ENCODE measurements at places on chromosomes 13 and 19.

DNA sequence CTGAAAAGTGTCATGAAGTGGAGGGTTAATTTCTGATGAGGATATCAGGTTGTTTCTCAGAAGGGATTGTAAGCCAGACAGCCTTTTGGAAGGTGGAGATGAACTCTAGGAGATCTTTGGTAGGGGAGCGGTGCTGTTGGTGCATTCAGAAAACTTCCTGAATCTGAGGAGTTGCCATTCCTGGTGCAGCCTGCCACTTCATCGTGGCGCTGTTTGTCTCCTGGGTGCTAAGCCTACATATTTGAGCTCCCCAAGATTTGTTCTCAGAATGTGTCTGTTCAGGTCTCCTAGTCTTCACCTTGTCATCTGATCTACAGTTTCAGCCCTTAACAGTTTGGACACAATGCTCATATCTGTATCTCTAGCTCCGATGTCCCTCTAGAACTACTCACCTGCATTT is 285.6 kb downstream of the MTUS2 start:
- no peaks in the 10 kb centered on the region for H3K36me3 ChIP-seq
- H3K4me3 ChIP-seq: no peak overlapping the region
- no peak overlapping the region for H3K27ac ChIP-seq
- H3K4me1 ChIP-seq: no peaks in the 10 kb centered on the region

GRCh38 chr19:35468637-35469036 is 20.6 kb downstream of the FFAR2 start:
- no peaks in the 10 kb centered on the region for H3K4me1 ChIP-seq
- peak; percentile 75 for DNase-seq
- H3K36me3 ChIP-seq: no peaks in the 10 kb centered on the region
- no peak overlapping the region for H3K4me3 ChIP-seq

DNA sequence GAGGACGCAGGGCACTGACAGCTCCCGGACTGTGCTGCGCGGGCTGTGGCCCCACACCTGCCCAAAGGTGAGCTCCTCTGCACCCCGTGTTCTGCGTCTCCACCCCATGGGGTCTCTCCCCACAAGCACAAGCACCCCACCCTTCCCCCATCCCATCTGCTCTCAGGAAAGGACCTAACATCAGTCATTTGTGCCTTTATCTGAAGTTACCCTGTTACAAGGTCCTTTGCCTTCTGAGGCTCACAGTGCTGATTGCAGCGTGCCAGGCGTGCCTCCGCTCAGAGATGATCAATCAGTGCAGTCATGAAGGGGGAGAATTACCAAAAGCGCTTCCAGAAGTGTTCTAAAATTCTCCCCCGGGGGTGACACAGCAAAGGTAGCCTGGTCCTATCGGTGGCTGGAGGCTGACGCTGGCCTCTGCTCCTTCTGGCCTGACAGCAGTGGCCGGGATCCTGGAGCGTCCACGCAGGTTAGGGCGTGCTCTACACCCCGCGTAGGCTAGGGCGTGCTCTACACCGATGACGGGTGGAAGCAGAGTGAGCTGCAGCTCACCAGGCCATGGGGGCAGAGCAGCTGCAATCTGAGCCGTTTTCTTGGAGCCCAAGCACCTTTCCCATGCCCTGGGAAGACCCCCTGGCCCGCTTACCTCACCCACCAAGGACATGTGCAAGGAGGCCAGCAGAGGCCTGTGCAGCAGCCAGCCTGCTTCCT is 84.7 kb upstream of the TM9SF2 start:
- no peaks in the 10 kb centered on the region for H3K4me1 ChIP-seq
- H3K27ac ChIP-seq: no peak overlapping the region
- no peak for DNase-seq
- H3K36me3 ChIP-seq: no peaks in the 10 kb centered on the region

DNA sequence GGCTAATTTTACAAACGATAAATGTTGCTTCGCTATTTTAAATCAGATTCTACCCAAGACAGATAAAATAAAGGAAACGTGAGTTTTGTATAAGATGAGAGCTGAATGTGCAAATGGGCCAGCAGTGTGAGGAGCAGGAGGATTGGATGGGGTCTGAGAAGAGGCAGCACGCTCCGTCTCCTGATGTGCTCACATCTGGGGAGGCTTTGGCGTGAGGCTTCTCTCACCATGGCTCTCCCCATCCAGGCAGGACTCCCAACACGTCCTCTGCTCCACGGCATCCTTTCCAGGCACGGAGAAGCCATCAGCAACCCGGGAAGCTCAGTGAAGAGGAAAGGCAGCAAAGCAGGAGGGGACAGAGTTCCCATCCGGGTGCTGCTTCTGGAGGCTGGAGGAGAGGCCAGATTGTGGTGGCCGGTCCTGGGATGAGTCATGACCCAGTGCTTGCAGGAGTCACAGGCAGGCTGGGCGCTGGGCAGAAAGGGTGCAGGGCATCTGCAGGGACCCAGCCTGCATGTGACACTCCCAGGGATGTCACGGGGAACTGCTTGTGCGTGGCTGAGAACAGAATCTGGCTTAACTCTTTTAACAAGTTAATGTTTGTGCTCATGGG is 47.5 kb downstream of the ZNF536 start:
- no peaks in the 10 kb centered on the region for H3K36me3 ChIP-seq
- no peaks in the 10 kb centered on the region for H3K27me3 ChIP-seq
- H3K4me3 ChIP-seq: no peak overlapping the region
- H3K4me1 ChIP-seq: no peaks in the 10 kb centered on the region
- no peak for DNase-seq

DNA sequence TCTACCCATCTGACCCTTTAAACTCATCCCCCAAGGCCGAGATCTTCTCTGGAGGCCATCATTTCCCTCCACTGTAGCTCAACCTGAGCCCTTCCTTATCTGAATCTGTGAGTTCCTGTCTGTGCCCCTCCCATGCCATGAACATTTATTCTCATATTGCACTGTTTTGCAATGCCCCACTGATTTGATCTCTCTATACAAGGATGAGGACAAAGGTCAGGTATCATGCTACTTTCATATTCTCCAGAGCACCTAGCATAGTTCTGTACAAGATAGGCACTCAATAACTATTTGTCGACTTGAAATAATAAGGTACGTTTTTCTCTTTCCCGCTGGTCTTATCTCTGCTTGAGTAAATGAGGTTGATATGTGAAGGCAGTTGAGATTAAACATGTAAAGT is 135.5 kb downstream of the KLF5 start:
- DNase-seq: no peak
- no peaks in the 10 kb centered on the region for H3K27me3 ChIP-seq
- peak overlapping the region; percentile 65 for H3K27ac ChIP-seq
- H3K4me1 ChIP-seq: peaks cover 17% of the 10 kb centered on the region
- H3K36me3 ChIP-seq: no peaks in the 10 kb centered on the region

DNA sequence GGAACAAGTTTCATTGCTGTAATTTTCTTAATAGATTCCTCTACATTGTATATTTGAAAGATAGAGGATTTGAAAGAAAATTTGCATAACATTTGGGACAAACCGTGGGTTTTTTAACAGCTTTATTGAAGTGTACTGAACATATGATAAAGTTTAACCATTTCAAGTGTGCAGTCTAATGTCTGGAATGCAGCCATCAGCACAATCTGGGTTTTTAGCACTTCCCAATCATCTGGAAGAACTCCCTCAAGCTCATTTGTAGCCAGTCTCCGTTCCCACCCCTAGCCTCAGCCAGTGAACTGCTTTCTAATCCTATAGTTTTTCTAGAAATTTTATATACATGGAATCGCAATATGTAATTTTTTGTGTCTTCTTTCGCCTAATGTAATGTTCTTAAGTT is 12.6 kb downstream of the METTL21C start:
- H3K4me1 ChIP-seq: no peaks in the 10 kb centered on the region
- H3K36me3 ChIP-seq: no peaks in the 10 kb centered on the region
- no peaks in the 10 kb centered on the region for H3K27me3 ChIP-seq
- no peak overlapping the region for H3K4me3 ChIP-seq
- no peak overlapping the region for H3K27ac ChIP-seq
